SW480 (cell line): ENCODE measurements at places on chromosomes 6 and 20.

DNA sequence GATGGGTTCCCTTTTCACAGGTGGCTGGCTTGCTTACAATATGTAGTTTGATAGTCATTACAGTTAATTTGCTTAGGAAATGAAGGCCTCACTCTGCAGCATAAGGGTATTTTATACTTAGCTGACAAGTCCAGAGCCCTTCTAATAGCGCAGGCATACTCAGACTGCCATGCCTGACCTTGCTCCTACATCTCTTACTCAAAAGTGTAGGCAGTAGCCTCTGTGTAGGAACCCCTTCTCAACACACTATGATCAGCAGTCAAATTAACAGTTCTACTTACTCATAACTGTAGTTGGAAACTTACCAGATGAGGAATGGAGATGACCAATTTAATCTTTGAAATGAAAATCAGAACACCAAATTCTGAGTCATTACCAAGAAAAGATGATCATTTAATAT lies 373.5 kb downstream of the TBC1D32 start:
- no peak for DNase-seq

DNA sequence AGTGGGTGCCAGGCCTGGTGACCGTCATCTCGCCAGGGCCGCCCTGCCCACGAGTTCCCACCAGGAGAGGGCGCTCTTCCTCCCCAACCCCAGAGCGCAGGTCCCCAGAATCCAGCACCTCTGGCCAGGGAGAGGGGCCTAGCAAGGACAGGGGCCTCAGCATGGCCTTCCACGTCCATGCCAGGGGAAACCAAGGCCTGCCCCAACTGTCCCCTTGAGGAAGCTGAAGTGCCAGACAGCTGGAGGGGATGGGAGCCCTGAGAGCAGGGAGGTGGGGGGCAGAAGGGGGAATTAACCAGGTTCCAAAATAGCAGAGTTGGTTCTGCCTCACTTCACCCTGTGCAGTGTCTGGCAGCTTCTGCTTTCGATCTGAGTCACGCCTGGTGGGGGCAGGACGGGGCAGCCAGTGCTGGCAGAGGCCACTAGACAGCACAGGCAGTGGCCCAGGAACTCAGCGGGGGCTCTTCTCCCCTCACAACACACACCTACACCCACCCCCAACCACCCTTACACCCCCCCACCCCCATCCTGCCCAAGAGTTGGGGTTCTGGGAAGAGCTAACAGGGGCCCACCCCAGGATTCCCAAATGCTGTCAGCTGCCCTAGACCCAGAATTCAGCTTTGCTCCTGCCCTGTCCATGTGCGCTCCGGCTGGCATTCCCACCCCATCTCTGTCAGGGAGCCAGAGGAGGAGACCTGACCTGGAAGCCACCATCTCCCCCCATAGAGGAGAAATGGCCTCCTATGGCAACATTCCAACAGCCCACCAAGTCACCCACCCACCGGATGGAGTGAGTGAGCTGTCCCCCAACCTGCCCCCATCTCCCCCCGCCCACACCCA lies 29.2 kb downstream of the TFEB start:
- no peak for DNase-seq

GRCh38 chr6:137305691-137306090 lies 86.5 kb upstream of the IFNGR1 start:
- DNase-seq = no peak

GRCh38 chr6:74891349-74891831 lies 314.5 kb downstream of the COL12A1 start:
- DNase-seq = no peak

DNA sequence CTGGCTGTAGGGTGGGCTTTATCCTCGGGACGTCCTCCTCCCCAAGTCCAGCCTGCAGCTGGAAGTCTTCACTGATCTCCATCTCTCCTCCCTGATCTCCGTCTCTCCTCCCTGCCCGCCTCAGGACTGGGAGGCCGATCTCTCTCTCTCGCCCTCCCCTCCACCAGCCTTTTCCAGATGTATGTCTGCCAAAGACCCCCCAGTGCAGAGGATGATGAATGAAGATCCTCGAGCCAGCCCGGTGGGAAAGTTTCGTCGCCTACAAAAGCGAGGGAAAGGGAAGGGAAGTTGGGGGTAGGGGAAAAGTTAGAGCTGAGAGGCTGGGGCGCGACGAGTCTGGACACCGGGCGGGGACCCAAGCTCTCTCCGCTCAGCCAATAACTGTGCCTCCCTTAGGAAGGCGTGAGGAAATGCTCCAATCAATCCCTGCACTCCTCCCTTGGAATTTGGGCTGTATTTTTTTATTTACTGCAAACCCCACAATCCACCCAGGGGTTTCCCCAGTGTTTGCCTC lies 595 bp upstream of the SRF start:
- no peak for DNase-seq

DNA sequence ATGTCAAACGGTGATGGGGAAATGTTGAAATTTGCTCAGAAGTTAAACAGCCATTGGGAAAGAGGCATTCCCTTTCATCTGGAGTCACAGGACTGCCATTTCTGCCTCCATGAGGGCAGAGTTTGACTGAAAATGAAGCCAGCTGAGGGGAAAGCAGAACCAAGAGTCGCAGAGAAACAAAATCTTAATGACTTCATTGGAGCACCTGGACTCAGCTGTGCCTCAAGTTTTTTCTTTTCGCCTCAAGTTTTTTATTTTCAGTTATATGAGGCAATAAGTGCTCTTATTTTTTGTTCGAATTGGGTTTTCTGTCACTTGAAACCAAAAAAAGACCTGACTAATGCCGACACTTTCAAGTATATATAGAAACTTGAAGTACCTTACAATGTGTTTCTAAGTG lies 161.3 kb downstream of the PKHD1 start:
- no peak for DNase-seq

GRCh38 chr6:159879856-159880255 lies 10.9 kb upstream of the MAS1 start:
- no peak for DNase-seq

GRCh38 chr20:58168843-58169242 lies 59.6 kb downstream of the ANKRD60 start:
- DNase-seq = no peak

GRCh38 chr6:2166717-2167116 lies 78.7 kb downstream of the GMDS start:
- no peak for DNase-seq

DNA sequence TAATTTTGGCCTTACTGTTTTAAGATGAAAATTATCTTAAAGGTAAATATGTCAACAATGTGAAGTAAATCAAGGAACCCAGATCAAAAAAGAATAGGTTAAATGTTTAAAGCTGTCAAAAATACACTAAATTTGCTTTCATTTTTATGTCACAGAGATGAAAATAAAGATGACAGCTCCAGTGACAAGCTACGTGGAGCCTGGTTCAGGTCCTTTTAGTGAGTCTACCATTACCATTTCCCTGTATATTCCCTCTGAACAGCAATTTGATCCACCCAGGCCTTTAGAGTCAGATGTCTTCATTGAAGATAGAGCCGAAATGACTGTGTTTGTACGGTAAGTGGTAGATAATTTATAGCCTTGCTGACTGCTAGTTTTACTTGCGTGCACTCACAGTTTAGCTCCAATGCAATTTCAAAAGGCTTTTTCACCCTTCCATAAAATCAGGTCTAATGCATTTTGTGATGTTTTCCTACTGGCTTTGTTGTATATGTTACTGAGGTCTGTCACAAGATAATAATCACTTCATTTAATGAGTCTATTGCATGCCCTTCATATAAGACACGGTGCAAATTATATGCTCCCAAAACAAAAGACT lies 1.9 kb downstream of the HEBP2 start:
- no peak for DNase-seq

GRCh38 chr6:100988391-100988984 lies 107.4 kb upstream of the ASCC3 start:
- DNase-seq = no peak

GRCh38 chr6:85360794-85361642 lies 88.9 kb upstream of the NT5E start:
- DNase-seq = peak; percentile 65

GRCh38 chr6:128712898-128713297 lies 170.0 kb upstream of the LAMA2 start:
- no peak for DNase-seq

- DNase-seq = no peak
Observed at GRCh38 chr6:132712366-132712765, 1.5 kb downstream of the VNN1 start.

DNA sequence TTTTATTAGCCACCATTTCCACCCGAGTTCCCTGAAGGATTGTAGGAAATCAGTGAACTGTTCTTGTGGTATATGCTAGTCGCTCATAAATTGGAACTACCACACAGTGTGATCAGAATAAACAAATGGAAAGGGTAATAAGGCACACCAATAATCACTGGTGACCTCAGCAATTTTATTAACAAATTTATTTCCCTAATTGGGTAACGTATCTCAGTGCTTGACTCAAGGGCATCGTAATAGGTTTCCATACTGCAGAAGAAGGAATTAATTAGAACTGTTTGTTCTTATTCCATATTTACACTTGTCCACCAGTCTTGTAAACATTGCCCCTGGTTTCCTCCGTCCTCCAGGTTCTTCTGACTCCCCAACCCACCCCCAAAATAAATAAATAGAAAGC lies 10.0 kb upstream of the UQCC2 start:
- DNase-seq = no peak

GRCh38 chr20:50277064-50277415 lies 86.4 kb downstream of the CEBPB start:
- DNase-seq = no peak

DNA sequence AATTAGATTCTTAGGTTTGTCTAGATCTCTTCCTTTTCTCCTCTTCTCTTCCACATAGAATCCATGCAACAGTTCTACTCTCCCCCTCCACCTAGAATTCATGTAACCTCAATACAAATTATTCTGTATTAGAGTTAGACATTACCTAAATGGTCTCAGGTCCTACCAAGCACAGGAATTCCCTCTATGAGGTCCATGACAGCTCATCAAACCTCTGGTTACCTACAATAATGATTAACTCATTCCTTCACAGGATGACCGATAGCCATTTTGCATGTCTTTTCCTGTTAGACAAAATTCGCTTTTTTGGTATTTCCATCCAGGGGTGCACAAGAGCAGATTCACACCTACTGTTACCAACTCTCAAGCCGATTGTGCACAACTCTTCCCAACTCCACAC lies 27.4 kb upstream of the BMP2 start:
- no peak for DNase-seq

- DNase-seq = no peak
Observed at GRCh38 chr6:13788820-13789219, 25.5 kb downstream of the MCUR1 start.

DNA sequence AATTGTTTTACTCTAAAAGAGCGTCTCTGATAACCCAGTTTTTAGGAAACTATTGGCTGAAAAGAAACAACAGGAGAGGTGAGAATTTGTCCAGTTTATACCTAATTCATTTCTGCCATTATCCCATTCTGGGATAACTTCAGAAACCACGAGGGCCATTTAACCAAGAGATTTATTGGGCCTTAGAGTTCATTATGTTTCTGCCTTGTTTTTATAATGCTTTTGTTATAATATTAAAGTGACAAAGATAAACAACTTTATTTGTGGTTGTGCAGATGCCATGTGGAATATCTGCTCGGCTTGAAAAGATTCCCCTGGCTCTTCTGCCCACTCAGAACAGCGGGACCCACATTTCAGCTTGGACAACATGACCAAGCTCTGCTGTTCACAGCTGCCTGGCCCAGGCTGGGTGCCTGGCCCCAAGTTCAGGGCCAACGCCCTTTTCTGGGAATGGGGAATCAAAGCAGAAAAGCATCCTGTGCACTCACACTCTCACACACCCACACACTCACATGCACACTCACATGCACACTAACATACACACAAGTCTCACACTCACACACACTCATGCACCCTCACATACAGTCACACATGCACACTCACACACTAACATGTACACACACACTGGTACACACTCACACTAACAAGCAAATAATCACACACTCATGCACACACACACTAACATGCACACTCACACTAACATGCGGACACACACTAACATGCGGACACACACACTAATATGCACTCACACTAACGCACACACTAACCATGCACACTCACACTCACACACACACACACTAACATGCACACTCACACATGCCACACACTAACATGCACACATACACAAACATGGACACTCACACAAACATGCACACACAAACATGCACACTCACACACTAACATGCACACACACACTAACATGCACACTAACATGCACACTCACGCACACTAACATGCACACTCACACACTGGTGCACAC lies 86.7 kb upstream of the NEDD9 start:
- DNase-seq = no peak

- DNase-seq = no peak
Observed at GRCh38 chr6:23348185-23348584, 777.8 kb upstream of the NRSN1 start.

DNA sequence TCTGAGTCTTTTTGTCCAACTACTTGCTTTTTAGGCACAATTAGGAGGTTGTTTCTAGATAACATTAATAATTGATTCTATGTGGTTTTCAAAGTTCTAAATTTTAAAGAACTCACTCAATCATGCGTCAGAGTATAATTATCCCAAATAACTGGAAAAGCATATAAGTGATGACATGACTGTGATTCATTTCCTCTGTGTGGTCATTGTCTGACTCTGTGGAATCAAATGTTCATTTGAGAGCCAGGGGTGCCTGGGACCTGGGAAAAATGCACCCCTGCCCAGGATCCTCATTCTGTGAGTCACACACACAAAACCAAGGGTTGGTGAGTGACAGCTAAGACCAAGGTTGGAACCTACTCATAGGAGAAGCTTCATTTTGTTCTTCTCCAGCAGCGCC lies 127.1 kb upstream of the MLIP start:
- peak; percentile 47 for DNase-seq

GRCh38 chr6:14807971-14808370 lies 437.9 kb upstream of the JARID2 start:
- DNase-seq = no peak

DNA sequence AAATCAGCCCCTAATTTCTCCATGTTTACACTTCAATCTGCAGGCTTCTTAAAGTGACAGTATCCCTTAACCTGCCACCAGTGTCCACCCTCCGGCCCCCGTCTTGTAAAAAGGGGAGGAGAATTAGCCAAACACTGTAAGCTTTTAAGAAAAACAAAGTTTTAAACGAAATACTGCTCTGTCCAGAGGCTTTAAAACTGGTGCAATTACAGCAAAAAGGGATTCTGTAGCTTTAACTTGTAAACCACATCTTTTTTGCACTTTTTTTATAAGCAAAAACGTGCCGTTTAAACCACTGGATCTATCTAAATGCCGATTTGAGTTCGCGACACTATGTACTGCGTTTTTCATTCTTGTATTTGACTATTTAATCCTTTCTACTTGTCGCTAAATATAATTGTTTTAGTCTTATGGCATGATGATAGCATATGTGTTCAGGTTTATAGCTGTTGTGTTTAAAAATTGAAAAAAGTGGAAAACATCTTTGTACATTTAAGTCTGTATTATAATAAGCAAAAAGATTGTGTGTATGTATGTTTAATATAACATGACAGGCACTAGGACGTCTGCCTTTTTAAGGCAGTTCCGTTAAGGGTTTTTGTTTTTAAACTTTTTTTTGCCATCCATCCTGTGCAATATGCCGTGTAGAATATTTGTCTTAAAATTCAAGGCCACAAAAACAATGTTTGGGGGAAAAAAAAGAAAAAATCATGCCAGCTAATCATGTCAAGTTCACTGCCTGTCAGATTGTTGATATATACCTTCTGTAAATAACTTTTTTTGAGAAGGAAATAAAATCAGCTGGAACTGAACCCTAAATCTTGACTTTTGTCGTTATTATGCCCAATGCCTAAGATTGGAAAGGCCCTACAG lies 4.5 kb downstream of the SOX4 start:
- no peak for DNase-seq

GRCh38 chr6:42049948-42050296 lies 402 bp upstream of the TAF8 start:
- no peak for DNase-seq
